ENCODE measurements at places on chromosomes 1 and 21. TPM values are rescaled to one million over a fixed set of nuclear protein-coding genes. Genes with fewer than 3 reads are reported as not detected.
A peak's percentile ranks its signal among the peaks of the same experiment; 100 is the strongest.

DNA sequence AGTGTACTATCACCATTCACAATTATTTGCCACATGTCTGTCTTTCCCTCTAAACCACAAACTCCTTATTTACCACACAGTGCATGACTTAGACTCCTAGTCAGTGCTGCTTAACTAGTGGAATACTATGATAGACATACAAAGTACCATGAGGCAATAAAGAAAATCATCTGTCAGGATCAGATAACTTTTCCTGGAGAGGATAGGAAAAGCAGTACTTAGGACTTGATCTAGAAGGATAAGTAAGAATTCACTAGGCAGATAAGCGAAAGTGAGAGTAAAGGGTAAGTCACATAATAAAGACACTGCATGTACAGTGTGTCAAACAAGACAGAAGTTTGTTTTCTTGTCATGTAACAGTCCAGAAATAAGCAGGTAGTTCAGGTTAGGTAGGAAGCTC lies 21.2 kb upstream of the TSPAN1 start:
- no peak for DNase-seq

- DNase-seq = peak; percentile 74
These were observed 99.7 kb downstream of the NMNAT2 start for GRCh38 chr1:183318433-183318832.

GRCh38 chr1:221509575-221510355 lies 232.1 kb downstream of the DUSP10 start:
- no peak for DNase-seq

GRCh38 chr1:30377230-30378002 lies 346.0 kb downstream of the MATN1 start:
- no peak for DNase-seq

- peak; percentile 96 for DNase-seq
These were observed 17.1 kb downstream of the SOAT1 start for GRCh38 chr1:179310721-179311120.

- no peak for DNase-seq
These were observed 134.6 kb downstream of the TSEN15 start for GRCh38 chr1:184186167-184186566.

DNA sequence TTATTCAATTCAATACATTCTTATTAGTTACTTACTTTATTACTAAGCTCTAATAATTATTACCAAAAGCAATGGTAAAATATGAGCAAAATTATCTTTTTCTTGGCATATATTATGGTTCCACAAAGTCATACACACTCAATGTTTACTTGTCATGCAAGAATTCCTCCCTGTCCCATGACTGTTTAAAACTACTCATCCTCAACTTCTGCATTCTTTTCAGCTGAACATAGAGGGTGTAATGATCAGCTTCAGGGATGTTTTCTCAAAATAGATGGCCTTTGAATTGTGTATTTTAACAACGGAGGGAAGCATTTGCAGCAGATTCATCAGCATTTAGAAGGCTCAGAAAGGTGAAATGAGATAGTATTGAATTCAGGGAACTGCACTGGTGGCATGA lies 499.0 kb downstream of the RWDD3 start:
- DNase-seq = no peak

DNA sequence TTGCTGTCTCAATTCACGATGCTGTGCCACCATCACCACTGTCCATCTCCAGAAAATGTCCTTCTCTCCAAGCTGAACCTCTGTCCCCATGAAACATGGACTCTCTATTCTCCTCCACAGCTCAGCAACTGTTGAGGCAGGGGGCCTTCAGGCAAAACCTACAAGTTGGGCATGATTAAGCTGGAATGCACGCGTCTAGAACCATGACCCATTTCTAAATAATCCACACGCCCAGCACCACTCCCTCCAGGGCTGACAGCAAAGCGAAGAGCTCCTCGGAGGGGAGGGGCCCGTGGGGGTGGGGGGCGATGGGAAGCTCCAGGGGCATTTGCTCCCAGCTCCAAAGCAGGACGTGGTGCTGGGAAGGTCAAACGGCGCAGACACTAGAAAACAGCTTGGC lies 3.3 kb upstream of the HES5 start:
- no peak for DNase-seq

DNA sequence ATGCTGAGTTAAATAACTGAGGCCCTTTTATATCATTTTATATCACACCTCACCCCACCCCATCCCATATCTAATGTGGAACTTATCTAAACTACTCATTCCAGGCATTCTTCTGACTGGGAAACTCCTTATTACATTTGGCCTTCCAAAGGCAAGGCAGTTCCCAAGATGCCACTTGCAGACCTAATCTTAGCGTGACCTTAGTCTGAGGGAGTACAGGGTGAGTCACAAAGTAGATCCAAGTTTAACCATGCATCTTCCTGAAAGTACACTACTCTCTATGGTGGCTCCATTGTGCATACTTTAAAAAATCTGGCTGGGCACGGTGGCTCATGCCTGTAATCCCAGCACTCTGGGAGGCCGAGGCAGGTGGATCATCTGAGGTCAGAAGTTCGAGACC lies 353.6 kb upstream of the C1orf87 start:
- DNase-seq = no peak

DNA sequence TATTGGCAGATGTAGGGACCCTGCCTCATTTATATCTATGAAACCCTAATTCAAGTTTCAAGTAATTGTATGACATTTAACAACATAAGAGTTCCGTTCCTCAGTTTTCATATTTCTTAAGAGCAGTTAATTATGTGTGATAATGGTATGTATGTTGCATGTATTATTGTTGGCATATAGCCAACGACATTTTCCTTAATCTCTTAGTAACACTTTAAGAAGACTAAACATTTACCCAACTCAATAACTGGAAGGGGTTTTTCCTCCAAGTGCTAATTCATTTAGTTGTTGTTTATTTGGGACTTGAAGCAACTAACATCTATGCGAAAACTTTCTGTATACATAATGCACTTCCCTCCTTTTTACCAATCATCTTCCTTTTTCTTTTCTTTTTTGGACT lies 1.5 kb upstream of the RALGPS2 start:
- DNase-seq = no peak

GRCh38 chr1:156705918-156706656 lies 704 bp upstream of the CRABP2 start:
- DNase-seq = no peak

DNA sequence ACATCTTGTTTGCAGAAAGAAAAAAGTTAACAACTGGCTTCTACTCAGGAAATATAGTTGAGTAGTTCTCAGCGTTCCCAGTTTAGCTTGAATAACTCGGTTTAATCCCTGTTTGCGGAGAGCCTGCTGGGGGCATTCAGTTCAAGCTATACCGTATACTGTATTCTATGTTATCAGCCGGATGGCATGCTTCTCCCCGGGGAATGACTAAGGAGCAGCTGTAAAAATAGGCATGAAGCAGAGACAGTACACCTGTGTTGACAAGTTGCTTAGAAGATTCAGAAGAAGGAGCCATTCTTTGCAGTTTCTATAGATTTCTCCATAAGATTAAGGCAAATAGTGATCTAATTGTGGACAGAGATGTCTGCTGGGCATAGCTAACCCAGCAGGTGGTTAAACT lies 267.8 kb upstream of the NCAM2 start:
- DNase-seq = no peak

GRCh38 chr1:89356658-89357400 lies 7.0 kb upstream of the GBP6 start:
- DNase-seq = peak; percentile 40

- DNase-seq = no peak
These were observed 6.8 kb upstream of the PARK7 start for GRCh38 chr1:7954683-7955082.

DNA sequence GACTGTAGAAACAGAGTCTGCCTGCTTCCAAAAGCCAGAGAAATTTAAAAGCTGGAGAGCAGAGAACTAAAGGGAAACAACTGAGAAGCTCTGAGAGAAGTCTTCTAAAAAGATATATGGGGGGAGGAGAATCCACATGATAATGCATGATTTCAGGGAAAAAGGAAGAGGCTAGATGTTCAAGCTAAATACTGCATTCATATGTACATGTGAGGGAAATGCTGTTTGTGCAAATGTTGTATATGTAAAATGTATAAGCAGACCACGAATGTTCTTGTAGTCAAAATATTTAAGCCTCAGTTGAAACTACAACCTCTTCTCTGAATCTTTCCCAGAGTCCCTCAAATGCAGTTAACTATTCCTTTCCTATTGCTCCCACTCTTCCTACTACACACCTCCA lies 79.2 kb downstream of the AKT3 start:
- no peak for DNase-seq

DNA sequence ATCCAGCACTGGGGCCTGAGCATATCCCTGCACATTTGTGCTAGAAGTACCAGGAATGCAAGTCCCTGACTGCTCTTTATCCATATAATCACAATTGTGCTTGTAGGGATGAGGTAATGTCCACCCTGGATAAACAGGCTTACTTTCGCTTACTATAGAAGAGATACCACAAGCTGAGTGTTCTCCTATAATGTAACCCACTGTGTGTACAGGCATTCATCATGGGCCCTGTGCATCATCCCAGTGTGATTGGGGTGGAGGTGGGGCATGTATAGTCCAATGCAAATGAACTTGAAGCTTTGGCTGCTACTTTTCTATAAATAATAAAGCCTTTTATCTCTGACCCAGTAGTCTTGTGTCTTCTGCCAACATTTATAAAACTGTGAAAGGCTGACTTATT lies 69.3 kb downstream of the MAN1A2 start:
- DNase-seq = no peak

DNA sequence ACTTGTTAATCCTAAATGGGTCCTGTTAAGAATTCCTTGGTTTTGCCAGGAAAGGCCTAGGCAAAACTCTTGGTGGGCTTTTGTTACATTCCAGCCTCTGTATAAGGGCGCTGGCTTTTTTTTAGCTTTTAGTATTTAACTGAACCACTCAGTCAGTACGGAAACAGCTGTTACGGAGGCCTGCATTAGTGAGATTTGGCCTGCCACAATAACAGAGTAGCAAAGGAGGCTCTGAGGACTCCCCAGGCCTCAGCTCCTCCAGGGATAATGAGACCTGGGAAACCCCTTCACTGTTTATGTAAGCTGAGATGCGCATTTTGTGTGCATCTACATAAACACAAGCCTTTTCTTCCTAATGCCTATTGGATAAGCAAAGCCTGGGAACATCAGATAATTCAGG lies 210.2 kb downstream of the APP start:
- no peak for DNase-seq

DNA sequence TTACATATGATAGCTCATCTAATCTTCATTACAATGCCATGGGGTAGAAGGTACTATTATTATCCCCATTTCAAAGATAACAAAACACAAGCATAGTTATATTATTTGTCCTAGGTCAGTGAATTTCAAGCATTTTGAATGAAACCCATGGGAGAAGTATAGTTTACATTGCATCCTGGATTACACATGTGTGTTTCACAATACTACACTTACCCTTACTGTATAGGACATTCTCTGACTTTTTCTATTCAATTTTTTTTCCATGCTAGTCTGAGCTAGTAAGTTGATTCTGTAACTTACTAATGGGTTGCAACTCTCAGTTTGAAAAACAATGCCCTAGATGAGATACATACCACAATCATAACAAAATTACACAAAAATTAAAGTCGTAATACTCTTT lies 8.7 kb upstream of the GPX7 start:
- no peak for DNase-seq

- DNase-seq = no peak
These were observed 12.0 kb upstream of the WNT3A start for GRCh38 chr1:227994632-227995300.

DNA sequence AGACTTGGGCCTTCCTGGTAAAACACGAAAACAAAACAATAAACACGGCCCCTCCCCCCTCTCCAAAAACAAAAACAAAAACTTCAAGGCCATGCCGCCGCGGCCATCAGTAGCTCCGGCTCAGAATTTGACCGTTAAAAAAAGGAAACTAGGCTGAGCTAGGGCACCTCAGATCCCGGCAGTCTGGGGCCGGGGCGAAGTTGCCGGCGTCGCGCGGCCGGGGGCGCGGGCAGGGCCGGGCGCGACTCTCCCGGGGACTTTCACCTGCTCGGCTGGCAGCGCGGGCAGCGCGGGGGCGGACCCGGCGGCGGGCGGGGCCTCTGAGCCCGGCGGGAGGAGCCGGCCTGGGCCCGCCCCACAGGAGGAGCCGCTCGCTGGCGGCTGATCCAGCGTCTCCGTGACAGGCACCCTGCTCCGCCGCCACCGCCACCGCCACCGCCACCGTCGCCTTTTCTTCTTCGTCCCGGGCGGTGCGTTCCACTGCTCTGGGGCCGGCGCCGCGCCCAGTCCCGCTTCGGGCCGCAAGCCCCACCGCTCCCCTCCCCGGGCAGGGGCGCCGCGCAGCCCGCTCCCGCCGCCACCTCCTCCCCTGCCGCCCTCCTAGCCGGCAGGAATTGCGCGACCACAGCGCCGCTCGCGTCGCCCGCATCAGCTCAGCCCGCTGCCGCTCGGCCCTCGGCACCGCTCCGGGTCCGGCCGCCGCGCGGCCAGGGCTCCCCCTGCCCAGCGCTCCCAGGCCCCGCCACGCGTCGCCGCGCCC lies at the start of gene NOS1AP:
Gene NOS1AP (plus strand): TSS at position 358 of the 760 bp plus-strand sequence. CDS start 487 bp downstream, outside the sequence.
- DNase-seq = no peak

GRCh38 chr21:43772425-43772821 lies 3.7 kb downstream of the CSTB start:
- no peak for DNase-seq

GRCh38 chr1:85681087-85681486 lies 27.1 kb downstream of the ZNHIT6 start:
- DNase-seq = peak; percentile 95

DNA sequence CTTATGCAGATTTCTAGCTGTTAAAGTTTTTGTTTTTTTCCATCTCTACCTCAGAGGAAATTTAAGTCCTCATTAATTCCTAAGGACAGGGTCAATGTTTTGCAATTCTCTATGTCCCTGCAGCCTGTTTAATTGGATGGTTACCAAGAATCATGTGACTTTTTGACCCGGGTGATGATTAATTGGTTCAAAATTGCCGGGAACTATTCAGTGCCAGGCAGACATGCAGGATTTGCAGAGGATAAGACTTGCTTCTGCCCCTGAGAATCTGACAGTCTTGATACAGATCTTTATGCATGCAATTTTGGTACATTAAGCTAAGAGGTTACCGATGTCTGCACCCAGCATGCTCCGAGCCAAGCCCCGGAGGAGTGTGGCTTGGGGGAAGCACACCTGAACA lies 87.9 kb downstream of the PLPP3 start:
- no peak for DNase-seq

GRCh38 chr1:156499842-156500542 lies 583 bp downstream of the MEF2D start:
- DNase-seq = no peak

The IQGAP3 gene
- 65.3 TPM for total RNA-seq

The ADGRL2 gene
- total RNA-seq = 22.4 TPM

The LCE2C gene
- not detected for total RNA-seq

The DISP3 gene
- total RNA-seq = 0.29 TPM

The PIK3C2B gene
- 2.1 TPM for total RNA-seq

The ATP6V1G3 gene
- total RNA-seq = not detected

The MAP3K21 gene
- total RNA-seq = 11.0 TPM

The BRINP2 gene
- total RNA-seq = 0.14 TPM

The TTC24 gene
- not detected for total RNA-seq

The MYBPH gene
- not detected for total RNA-seq

The LTN1 gene
- total RNA-seq = 18.0 TPM
